Left ventricle myocardium superior (tissue), 1 donor: ENCODE measurements at places on chromosomes 7 and 10. TPM values are rescaled to one million over a fixed set of nuclear protein-coding genes. Genes with fewer than 3 reads are reported as not detected.

- no peak for DNase-seq
Observed at GRCh38 chr7:18354108-18355085, 141.2 kb upstream of the HDAC9 start.

GRCh38 chr7:135246191-135246825 is 12.7 kb downstream of the STRA8 start:
- no peak for DNase-seq

The ELFN1 gene
- 12.0 TPM for total RNA-seq

- peak; percentile 41 for DNase-seq
Observed at GRCh38 chr10:112950714-112951358, 789 bp downstream of the TCF7L2 start.

The HOXA3 gene
- total RNA-seq, result 0.72 TPM

- peak; percentile 78 for DNase-seq
Observed at GRCh38 chr7:100655908-100656674, at the start of gene ACTL6B. TSS of gene ACTL6B (minus strand) at chr7:100656448. CDS start at chr7:100656354, 94 bp downstream.

The PTPRN2 gene
- total RNA-seq, result 1.3 TPM

The GBF1 gene
- 41.7 TPM for total RNA-seq

- no peak for DNase-seq
Observed at GRCh38 chr7:112162784-112163506, 43.3 kb downstream of the DOCK4 start.

DNA sequence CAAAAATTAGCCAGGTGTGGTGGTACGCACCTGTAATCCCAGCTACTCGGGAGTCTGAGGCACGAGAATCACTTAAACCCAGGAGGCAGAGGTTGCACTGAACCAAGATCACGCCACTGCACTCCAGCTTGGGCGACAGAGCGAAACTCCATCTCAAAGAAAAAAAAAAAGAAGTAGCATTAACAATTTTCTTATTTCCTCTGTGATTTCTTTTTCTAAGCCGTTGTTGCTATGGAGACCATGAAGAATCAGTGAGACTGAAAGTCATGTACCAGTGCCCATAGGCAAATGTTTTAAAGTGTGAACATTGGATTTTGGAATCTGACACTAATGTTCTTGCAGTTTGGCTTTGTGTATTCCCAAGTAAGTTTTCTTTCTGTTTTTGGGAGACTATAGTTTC is 18.4 kb upstream of the MAP3K8 start:
- no peak for DNase-seq

The TFR2 gene
- not detected for total RNA-seq

- no peak for DNase-seq
Observed at GRCh38 chr10:34186745-34187144, 628.4 kb downstream of the PARD3 start.

- no peak for DNase-seq
Observed at GRCh38 chr10:86162036-86162435, 204.6 kb downstream of the GRID1 start.

The NANOS1 gene
- 8.7 TPM for total RNA-seq

- DNase-seq, result no peak
Observed at GRCh38 chr10:96482815-96483588, 30.7 kb downstream of the TLL2 start.

DNA sequence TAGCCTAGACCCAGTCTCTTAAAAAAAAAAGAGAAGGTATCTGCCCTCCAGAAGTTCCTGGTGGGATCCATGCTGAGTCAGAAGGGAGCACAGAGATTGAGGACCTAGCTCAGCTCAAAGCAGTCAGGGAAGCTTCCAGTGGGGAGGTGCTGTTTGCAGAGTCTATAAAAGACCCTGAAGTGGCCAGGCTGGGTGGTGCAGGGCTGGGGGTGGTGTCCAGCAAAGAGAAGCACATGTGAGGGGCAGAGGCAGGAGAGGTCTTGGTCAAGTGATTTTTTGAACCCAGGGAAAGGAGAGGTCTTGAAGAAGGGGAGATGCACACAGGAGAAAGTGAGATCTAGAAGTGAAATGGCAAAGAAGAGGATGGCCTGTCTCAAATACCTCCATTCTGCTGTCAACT is 130.4 kb upstream of the PODXL start:
- no peak for DNase-seq

The GPR26 gene
- not detected for total RNA-seq

The IL6 gene
- total RNA-seq, result 1.2 TPM

DNA sequence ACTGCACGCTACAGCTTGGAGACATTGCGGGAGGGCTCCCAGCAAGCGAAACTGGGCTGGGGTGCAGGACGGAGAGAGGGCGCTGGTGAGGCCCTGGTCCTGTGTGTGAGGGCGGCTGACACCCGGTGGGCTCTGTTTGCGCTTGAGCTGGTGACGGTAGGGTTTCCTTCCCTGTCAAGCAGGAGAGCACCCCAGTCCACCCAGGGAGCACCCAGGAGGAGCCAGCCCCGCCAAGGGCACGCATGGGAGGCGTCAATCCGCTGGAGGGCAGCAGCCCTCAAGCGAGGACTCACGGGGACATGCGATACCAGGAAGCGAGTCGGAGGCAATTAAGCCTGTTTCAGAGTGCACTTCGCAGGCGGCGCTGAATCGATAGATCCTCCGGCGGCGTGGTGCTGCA is 109.4 kb downstream of the MAD1L1 start:
- DNase-seq, result no peak

The IDI2 gene
- not detected for total RNA-seq

The RHOBTB1 gene
- total RNA-seq, result 13.5 TPM

- no peak for DNase-seq
Observed at GRCh38 chr7:40700653-40701421, 566.0 kb downstream of the SUGCT start.

The CASP2 gene
- 12.6 TPM for total RNA-seq

- DNase-seq, result no peak
Observed at GRCh38 chr7:76257973-76258372, 44.5 kb upstream of the HSPB1 start.

DNA sequence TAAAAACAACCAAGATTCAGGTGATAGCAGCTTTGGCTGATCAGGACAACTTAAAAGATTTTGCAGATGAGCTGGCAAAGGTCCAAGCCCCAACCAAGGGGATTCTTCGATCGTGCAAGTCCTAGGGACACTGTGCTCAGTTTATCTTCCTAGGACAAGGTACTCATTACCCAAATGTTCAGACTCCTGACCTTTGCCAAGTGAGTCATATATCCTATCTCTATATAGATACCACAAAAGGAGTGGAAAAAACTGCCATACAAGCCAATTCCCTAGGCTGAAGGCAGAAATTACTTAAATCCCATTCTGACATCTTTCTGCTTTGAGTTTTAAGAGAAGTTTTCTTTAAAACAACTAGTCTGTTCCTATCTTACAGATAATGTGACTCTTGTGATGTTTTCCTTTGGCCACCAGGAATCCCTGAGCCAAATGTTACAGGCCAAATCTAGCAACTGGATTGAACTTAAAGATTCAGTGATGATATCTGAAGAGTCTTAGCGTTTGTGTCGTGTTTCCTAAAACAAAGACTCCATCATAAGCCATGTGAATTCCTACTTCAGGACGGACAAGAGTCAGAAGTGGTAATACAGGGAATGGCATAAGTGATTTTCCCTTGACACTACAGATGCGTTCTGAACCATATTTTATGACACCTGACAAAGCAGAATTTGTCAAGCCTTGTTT is 142.6 kb upstream of the ASAH2 start:
- DNase-seq, result no peak

DNA sequence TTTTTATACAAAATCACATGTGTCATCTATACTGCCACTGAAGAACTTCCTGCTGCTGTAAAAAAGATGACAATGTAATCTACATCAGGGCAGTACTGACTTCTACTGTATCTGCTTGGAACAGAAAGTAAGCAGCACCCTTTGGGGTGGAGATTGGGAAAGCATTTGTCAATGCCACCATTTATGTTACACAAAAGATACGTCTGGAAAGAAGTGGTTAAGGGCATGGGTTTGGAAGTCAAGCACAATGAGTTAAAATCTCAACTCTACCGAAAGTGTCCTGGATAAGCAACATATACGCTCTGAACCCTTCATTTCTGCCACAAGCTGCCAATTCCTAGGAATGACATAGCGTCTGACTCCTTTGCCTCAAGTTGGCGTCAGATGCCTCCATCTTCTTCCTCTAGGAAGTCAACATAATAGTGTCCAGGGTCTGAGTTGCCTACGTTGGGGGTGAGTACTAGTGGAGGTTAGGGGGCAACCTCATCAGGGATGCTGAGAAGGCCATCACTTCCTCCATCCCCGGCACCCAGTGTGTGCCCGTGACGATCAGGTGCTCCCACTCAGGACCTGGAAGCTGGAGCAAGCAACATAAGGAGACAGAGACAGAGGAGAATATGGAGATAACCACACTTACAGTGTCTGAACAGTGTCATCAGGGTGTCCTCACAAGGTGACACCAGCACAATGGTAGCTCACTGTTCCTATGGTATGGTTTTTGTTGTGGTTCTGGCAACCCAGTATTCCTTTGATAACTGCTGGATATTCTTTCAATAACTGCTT is 58.3 kb downstream of the SGMS1 start:
- DNase-seq, result no peak

GRCh38 chr7:150356265-150356897 is 12.2 kb upstream of the REPIN1 start:
- DNase-seq, result no peak

DNA sequence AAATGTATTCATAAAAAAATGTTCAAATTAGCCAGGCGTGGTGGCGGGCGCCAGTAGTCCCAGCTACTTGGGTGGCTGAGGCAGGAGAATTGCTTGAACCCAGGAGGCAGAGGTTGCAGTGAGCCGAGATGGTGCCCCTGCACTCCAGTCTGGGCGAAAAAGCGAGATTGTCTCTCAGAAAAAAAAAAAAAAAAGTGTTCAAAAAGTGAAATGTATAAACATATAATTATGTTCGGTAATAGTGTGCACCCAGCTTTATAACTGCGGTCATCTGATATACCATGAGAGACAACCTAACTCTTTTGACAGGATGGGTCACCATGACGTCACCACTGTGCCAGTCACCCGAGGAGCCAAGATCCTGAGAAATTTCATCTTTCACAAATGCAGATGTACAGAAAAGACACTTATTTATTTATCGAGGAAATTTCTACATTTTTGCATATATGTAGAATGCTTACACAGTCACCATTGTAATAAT is 594 bp upstream of the RP9 start:
- no peak for DNase-seq

The CRTAC1 gene
- 1.6 TPM for total RNA-seq

DNA sequence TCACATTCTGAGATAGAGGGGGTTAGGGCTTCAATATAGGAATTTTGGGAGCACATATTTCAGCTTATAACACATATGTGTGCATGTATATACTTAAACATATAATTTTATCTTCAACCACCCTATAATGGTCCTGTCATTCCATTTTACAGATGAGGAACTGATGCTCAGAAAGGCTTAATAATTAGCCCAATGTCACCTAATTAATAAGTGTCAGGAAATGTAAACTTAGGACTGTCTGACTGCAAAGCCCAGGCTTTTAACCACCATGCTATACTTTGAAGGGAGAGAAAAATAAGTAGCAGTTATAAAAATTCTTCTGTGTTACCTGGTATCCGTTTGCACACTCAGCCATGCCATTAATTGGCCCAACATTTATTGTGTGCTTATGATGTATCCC is 172.6 kb downstream of the SKIDA1 start:
- DNase-seq, result no peak

DNA sequence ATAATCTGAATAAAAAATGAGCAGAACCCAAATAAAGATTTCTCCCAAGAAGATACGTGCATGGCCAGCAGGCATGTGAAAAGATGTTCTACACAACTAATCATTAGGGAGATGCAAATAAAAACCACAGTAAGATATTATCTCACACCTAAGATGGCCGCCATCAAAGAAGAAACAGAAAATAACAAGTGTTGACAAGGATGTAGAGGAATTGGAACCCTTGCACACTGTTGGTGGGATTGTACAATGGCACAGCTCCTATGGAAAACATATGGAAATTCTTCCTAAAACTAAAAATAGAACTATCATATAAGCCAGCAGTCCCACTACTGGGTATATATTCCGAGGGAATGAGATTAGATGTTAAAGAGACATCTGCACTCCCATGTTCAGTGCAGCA is 60.2 kb downstream of the R3HCC1L start:
- no peak for DNase-seq

The MCM7 gene
- 23.9 TPM for total RNA-seq

DNA sequence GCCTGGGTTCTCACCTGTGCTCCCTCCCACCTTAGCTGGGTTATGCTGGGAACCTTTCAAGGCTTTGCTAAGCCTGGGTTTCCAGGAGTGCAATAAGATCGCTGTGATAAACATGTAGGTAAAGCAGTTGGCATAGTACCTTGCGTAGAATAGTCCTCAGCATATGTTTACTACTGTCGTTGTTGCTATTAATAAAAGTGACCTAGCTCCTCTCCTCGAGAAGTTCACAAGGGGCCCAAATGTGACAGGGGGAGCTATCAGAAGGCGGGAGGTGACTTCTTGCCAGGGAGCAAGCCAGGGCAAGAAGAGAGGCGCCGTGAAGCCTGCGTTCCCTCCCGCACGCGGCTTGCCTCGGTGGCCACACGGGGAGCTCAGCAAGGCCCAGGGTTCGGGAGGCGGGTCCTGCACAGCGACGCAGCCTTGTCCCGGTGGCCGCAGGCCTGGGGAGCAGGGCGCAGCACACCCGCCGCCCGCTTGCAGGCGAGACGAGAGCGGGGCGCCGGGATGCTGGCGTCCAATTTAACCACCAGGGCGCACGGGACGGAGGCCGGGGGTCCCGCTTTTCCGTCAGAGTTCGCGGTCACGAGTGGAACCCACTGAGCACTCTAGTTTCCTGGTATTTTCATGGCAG is 106.2 kb downstream of the SNX10 start:
- no peak for DNase-seq

- DNase-seq, result no peak
Observed at GRCh38 chr7:15215616-15216015, 313.1 kb upstream of the DGKB start.

The GIMAP6 gene
- total RNA-seq, result 31.5 TPM
